ENCODE measurements at places on chromosomes 2 and 18.

DNA sequence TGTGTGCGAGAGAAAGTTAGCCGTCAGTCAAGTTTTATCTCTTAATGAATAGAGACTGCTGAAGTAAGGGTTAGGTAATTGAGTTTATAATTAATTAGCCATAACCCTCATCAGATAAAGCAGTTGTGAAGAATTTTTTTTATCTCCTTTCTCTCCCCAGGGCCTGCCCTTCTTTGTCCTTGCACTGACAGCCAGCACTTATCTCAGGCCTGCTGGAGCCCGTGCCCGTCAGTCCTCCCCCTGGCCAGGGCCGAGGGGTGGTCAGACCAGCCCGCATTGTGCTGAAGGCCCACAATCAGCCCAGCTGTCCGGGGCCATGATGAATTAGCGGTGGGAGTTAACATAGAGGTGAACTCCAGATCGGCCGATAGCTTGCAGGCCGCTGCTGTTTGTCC, 315.7 kb downstream of the GBX2 start:
- no peak for DNase-seq

- DNase-seq, result no peak
Observed at GRCh38 chr2:32937602-32938448, 8.9 kb upstream of the LTBP1 start.

- no peak for DNase-seq
Observed at GRCh38 chr2:113117541-113118262, 9.7 kb upstream of the IL1RN start.

DNA sequence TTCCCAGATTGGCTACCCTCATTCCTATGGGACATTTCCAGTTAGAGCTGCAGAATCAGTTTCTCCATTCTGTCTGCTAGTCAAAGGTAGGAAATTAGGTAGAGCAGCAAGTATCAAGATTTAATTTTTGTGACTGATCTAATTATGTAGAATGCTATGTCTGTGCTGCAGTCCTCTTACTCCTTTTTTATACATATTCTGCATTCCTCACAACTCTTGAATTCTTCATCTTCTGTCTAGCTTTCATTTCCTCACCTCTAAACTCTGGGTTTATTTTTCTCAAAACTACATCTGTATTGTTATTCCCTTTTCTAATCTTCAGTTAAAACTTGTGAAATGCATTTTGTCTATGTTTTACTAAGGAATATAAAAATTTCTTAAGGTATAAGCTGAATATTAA, 8.6 kb downstream of the SGO2 start:
- DNase-seq, result no peak

GRCh38 chr2:178108176-178108575, 4.1 kb upstream of the RBM45 start:
- no peak for DNase-seq

DNA sequence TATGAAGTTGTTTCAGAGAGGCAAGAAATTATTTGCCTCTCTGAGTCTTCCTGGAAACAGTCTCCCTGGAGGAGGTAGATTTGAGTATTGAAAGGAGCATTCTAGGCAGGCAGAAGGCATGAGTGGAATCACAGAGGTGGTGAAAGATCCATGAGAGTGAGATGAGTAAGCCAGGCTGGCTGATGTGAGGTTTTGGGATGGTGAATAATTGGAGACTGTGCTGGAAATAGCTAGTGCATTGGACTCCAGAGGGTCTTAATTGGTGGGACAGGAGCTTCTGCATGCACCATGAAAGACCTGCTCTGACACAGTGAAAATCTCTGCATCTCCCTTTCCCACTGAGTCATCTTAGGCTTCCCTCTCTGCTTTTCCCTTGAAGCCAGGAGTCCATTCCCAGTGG, 46.3 kb downstream of the CDC42EP3 start:
- DNase-seq, result no peak

- no peak for DNase-seq
Observed at GRCh38 chr18:10265560-10266333, 188.7 kb upstream of the APCDD1 start.

DNA sequence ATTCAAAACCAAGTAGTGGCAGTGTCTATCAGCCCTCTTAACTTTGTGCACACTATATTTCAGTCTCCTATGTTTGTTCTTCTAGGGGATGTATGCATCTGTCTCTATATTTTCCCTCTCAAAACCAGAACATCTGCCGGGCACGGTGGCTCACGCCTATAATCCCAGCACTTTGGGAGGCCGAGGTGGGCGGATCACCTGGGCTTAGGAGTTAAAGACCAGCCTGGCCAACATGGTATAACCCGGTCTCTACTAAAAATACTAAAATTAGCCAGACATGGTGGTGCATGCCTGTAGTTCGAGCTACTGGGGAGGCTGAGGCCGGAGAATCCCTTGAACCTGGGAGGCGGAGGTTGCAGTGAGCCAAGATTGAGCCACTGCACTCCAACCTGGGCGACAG, 9.9 kb upstream of the GAREM2 start:
- DNase-seq, result no peak

DNA sequence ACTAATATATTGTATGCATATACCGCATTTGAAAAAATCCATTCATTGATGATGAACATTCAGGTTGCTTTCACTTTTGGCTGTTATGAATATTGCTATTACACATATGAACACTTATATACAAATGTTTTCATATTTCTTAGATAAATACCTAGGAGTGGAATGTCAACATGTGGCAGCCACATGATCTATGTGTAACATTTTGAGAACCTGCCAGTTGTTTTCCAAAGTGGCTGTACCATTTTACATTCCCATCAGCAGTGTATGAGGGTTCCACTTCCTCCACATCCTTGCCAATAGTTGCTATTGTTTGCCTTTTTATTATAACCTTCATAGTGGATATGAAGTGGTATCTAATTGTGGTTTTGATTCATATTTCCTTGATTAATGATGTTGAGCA, 40.5 kb downstream of the CCDC85A start:
- no peak for DNase-seq

Measured in GM20000 (cell line).